ENCODE measurements at places on chromosomes 13 and 19.

GRCh38 chr13:96824140-96824539 is 170.1 kb downstream of the OXGR1 start:
- DNase-seq, result no peak

GRCh38 chr13:44908712-44909111 is 80.6 kb downstream of the NUFIP1 start:
- no peak for DNase-seq

GRCh38 chr13:109665781-109666249 is 120.6 kb downstream of the IRS2 start:
- DNase-seq, result no peak

GRCh38 chr19:18014197-18014596 is 6.2 kb downstream of the ARRDC2 start:
- no peak for DNase-seq

- DNase-seq, result no peak
Measured at GRCh38 chr13:91302111-91302510, 45.4 kb upstream of the MIR17HG start.

DNA sequence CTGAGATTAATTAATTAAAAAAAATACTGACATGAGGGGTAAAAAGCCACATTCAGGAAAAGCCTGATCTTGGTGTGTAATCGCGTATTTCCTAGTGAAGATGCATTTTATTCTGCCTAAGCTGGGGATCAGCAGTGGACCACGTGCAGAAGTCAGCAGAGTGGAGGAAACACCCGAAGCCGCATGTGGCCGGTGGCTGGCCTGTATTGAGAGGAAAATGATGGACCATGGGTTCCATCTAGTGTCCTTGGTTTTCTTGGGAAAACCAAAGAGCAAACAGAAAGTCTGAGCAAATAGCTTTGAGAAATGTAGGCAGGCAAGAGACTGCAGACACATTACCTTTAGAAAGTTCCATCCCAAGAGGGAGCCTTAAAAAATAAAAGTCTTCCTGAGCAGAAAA is 23.7 kb upstream of the SHISA2 start:
- no peak for DNase-seq

- DNase-seq, result no peak
Measured at GRCh38 chr19:7216373-7216902, 77.8 kb downstream of the INSR start.

- no peak for DNase-seq
Measured at GRCh38 chr13:43389573-43389972, 366.2 kb downstream of the DNAJC15 start.

DNA sequence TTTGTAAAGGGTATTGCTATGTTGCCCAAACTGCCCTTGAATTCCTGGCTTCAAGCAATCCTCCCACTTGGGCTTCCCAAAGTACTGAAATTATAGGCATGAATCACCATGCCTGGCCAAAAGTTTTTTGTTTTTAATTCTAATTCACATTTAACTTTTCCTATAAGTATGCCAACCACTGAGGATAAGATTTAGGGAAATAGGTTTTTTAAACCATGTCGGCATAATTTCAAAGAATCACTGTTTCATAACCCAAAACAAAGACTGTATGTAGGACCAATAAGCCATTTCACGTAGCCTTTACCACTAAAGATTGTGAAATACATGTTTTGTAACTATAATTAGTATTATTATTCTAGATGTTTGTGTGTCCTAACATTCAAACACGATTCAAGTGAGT is 8.2 kb downstream of the ZDHHC20 start:
- no peak for DNase-seq

DNA sequence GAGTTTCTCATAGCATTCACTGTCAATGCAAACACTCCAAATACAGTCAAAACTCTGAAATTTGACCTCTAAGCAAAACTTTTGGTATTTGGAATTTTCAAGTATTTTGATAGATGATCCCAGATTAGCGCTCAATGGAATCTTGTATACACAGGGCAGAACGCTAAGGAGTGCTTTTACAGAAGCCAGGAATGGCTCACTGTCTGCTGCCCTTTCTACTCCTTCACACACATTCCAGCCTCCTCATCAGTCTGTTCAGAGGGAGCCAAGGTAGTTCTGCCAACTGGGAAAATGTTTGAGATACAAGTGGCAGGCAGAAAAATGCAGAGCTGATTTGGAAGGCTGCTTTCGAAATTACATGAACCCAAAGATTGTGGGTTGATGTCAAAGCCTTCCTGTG is 4.4 kb upstream of the STARD13 start:
- no peak for DNase-seq

- no peak for DNase-seq
Measured at GRCh38 chr13:49214917-49215376, 5.2 kb upstream of the MLNR start.

DNA sequence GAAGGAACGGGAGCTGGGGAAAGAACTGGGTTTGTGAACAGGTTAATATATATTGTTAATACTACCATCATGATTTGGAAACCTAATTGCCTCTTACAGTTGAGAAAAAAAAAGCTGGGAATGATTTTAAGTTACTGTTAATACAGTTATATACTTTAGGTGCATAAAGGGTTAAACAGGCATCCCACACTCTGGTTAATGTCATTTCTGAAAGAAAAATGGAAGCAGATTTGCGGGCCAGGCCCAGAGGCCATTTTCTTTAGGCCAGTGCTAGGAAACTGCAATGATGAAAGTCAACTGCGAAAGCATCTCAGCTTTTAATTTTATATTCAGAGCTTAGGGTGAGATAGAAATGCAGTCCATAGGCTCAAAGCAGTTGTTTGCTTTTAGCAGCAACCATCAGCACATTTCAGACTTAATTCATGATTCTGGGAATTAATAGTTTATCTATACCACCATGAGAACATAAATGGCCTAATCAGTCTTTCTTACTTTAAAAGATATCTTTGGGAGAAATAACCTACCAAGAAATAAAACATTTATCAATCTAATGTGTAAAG is 592.8 kb downstream of the GPC6 start:
- DNase-seq, result no peak

DNA sequence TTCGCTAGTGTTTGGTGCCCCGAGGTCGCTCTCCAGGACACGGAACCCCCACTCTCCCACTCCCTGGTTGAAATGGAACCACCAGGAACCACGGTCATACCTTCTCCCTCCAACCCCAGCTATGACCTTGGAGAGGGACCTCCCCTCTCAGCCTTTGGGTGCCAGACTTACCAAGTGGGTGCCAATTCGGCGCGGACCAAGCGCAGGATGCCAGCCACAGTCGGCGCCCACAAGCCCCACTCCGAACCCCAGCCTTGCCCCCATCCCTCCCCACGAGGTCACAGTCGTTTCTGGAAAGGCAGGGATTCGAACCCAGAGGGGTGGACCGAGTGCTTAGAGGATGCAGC is 910 bp downstream of the PDE4C start:
- DNase-seq, result no peak

GRCh38 chr13:111577956-111578605 is 257.6 kb downstream of the TEX29 start:
- DNase-seq, result no peak

DNA sequence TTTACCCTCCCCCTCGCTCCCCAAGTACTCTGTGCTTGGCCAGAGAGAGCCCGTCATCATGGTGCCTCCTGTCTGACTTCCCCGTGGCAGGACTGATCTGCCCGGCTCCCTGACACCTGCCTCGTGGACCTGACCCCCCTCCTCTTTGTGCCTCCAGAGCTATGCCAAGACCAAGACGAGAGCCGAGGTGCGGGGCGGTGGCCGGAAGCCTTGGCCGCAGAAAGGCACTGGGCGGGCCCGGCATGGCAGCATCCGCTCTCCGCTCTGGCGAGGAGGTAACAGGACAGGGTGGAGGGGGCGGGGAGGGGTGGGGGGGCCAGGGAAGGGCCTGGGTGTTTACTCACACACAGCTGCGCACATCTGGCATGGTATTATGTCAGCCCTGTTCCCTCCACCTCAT is 4.5 kb downstream of the MRPL4 start:
- DNase-seq, result no peak

GRCh38 chr19:2691951-2692350 is 10.5 kb downstream of the GNG7 start:
- DNase-seq, result no peak

DNA sequence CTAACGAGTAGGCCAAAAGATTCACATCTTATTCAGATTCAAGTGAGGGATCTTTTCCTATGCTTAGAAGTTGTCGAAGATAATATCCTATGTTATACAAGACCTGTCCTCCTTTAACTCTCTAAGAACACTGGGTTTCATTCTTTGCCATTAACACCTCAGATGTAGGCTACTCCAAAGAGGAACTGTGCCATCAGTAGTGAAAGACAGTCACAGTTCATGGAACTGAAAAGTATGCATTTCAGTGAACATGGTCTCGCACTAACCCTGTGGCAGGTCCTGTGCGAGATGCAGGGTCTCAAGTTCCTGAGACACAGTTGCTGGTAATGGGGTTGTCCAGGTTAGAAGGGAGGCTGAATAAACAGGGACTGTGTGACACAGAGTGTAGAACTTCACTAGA is 4.1 kb downstream of the LGALS16 start:
- no peak for DNase-seq

DNA sequence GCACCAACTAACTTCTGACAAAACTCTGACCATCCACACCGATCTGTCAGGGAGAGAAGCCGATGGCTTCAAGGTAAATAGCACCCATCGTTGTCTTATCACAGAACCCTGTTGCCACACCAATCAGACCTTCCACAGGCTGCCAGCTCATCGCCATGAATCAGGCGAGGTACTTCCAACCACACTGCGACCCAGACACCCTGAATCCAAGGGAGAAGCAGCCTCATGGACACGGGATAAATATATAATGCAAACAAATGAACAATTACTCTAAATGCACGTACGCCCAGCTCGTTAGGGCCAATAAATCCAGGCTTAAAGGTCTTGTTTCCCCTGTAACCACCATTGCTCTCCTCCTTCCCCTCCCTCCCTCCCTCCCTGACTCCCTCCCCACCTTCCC is 20.8 kb downstream of the RANBP3 start:
- no peak for DNase-seq

DNA sequence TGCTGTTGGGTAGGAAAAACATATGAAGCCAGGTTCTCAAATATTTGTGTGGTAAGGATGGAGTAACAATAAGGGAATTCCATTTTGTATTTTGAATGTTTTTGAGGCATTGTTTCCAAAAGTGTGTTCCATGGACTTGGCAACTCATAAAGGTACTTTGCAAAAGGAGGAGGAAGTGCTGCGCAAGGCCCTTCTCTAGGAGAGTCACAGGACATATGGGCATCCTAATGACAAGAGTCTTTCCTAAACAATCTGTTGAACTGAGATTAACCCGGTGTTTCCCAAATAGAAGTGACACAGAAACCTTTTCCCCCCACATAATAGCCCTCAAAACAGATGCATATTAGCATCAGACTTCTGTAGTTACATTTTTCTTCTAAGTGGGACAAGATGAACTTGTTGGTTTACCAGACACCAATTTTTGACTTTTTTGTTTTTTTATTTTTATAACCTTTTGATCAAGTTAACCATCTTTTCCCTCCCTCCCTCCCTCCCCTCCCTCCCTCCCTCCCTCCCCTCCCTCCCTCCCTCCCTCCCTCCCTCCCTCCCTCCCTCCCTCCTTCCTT is 209.3 kb downstream of the PCCA start:
- DNase-seq, result no peak

DNA sequence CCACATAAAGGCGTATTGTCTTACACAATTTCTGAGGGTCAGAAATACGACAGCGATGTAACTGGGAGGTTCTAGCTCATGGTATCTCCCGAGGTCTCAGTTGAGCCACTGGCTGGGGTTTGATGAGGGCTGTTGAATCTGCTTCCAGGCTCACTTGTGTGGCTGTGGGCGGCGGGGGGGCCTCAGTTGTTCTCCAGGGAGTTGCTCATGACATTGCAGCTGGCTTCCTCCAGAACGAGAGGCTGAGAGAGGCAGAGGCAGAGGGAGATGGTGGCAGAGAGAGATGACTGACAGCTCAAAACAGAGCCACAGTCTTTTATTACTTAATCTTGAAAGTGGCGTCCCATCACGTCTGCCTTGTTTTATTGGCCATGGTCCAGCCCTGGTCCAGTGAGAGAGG is 6.2 kb upstream of the NLRP5 start:
- DNase-seq, result no peak

DNA sequence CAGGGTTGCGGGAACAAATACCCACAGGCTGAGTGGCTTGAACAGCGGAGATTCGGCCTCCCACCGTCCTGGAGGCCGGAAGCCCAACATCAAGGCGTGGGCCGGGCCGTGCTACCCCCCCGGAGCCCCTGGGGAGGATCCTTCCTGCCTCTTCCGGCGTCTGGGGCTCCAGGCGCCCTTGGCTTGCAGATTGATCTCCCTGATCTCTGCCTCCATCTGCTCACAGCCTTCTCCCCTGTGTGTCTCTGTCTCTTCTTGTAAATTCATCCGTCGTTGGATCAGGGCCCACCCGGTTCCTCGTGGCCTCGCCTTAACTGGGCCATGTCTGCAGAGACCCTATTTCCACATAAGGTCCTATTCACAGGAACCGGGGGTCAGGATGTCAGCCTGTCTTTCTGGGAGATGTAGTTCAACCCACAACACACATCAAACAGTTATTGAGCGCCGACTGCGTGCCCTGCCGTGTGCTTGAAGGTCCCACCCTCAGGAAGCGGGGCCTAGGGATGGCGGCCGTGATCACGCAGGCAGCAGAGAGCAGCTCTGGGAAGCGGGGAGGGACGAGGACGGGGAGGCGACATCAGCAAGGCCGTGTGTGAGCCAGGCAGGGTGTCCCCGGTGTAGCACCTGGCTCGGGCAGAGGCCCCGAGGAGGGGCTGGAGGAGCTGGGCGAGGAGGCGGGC is 21.3 kb downstream of the HCN2 start:
- no peak for DNase-seq

- no peak for DNase-seq
Measured at GRCh38 chr19:6078068-6078467, 32.2 kb downstream of the RFX2 start.

DNA sequence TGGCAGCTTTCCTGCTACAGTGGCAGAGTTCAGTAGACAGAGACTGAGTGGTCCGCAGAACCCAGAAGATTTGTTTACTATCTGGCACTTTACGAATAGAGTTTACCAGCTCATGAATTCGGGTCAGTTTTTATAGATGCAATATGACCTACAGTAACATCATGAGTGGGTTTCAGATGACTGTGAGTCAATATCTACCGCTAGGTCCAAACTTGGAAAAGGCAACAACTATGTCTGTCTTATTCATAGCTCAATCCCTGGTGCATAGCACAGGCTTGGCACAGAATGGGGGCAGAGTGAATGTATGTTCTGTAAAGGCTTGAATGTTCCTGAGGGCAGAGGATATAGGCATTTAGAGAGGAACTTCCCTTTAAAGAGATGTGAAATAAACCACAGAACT is 65.2 kb downstream of the RAP2A start:
- DNase-seq, result no peak

- DNase-seq, result no peak
Measured at GRCh38 chr13:20431080-20431479, 94.6 kb downstream of the CRYL1 start.

GRCh38 chr19:13959962-13960862 is 7.9 kb downstream of the DCAF15 start:
- no peak for DNase-seq

GRCh38 chr19:4277191-4277696 is 1.8 kb upstream of the SHD start:
- DNase-seq, result no peak

DNA sequence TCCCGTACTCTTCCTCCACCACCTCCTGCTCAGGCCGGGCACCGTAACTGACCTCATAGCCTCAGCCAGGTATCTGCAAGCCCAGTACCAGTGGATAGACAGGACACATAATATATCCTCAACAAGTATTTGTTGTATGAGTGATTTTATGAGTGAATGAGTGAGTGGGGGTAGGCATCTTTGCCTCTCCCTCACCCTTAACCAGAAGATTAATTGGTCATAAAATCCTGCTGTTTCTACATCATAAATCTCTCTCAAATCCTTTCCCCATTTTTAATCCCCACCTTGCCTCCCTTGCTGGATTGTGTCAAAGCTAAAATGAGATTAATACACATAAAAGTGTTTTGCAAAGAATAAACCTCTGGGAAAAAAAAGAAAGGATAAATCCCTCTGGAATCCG is 44.4 kb upstream of the HMGB1 start:
- no peak for DNase-seq
